Epithelial cell of prostate (primary cell): ENCODE measurements at places on chromosomes 4 and X.
A peak's percentile ranks its signal among the peaks of the same experiment; 100 is the strongest.

GRCh38 chr4:147326591-147326990 is 154.3 kb upstream of the EDNRA start:
- DNase-seq: no peak

DNA sequence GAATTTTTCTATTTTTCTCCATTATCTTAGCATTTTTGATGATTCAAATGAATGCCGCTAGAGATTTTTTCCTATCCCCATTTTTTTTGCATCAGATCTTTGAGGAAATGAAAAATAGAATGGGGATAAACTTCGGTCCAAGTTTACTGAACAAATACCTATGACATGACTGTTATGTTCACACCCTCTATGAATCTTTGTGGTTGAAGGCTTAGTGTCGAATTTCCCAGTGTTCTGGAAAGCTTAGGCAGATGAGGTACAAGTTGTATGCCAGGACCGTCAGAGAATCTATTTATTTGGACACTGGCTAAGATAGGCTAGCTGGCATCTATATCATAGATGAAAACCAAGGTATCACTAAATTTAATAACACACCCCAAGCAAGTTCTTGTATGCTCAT is 123.4 kb downstream of the SPCS3 start:
- DNase-seq: peak; percentile 64

- no peak for DNase-seq
Observed at GRCh38 chr4:3369781-3370674, 71.7 kb upstream of the HGFAC start.

- no peak for DNase-seq
Observed at GRCh38 chr4:184358521-184359232, 115.7 kb downstream of the IRF2 start.

GRCh38 chr4:52350926-52351325 is 299.8 kb downstream of the SPATA18 start:
- DNase-seq: no peak

GRCh38 chrX:16018291-16018690 is 105.1 kb upstream of the GRPR start:
- DNase-seq: no peak

DNA sequence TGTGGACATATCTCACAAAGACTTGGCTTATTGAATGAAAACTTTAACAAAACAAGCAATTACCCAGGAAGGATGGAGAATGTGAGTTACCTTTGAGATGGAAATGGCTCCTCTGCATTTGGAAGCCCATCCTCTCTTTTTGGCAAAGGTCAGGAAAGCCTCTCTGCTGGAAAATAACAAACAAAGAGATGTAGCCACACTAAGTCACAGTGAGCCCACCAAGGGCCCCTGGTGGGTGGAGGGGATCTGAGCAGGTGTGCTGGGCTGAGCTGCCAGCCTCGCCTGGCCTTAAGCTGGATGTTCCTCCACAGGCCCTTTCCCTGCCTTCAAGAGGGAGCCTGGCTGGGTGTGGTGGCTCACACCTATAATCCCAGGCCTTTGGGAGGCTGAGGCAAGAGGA is 269.2 kb downstream of the HNRNPD start:
- no peak for DNase-seq

GRCh38 chr4:92163348-92163747 is 140.4 kb upstream of the GRID2 start:
- no peak for DNase-seq

DNA sequence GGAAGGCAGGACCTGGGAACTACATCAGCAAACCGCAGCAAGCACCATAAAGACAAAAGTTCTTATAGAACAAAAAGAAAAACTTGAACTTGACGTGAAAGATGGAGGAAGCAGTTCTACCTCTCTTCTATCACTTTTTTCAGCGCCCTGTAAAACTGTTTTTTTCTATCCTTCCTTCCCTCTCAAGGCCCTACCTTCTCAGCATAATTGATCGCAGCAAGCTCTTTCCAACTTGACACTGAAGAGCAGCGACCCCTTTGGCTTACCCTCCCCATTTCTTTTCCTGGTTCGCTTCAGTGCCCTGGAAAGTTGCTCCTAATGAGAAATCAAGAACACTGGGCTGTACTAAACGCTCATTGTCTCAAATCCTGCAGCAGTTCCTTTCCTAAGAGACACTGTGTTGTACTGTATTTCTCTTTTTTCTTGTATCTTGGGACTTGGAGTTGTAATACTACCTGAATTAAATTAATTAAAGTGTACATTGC is 150.6 kb upstream of the SLC4A4 start:
- no peak for DNase-seq

DNA sequence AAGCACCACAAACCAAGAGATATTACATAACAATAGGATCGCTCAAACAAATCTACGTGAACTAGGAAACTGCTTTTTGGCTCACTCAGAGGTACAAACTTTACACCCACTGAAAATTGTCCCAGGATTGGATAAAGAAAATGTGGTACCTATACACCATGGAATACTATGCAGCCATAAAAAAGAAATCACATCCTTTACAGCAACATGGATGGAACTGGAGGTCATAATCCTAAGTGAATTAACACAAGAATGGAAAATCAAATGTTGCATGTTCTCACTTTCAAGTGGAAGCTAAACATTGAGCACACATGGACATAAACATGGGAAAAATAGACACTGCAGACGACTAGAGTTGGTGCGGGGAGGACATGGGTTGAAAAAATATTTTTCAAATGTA is 207.8 kb downstream of the CBR4 start:
- DNase-seq: no peak
